NCI-H510A treated with DMSO at 0.1 percent for 48 hours (cell line): ENCODE measurements at places on chromosomes 12 and 14.

GRCh38 chr12:50984586-50985298, 32.4 kb downstream of the HIGD1C start:
- no peak for DNase-seq

DNA sequence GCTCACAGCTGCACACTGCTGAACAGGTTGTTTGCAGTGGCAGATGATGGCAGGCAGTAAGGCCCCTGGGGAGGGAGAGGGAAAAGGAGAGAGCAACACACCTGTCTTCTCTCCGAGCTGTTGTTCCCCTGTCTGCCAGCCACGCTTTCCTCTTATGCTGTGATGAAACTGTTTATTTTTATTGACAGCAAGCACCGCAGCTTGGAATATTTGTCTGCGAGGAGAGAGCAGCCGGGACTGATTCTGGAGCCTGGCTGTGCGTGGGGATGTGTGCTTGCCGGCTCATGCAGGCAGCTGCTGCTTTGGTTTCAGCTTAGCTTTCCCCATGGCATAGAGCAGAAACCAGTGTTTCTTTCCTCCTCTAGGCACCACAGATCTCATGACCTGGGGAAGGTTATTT, 58.7 kb upstream of the KCNA5 start:
- no peak for DNase-seq

- no peak for DNase-seq
These were observed 225.0 kb upstream of the ARID2 start for GRCh38 chr12:45504316-45505010.

DNA sequence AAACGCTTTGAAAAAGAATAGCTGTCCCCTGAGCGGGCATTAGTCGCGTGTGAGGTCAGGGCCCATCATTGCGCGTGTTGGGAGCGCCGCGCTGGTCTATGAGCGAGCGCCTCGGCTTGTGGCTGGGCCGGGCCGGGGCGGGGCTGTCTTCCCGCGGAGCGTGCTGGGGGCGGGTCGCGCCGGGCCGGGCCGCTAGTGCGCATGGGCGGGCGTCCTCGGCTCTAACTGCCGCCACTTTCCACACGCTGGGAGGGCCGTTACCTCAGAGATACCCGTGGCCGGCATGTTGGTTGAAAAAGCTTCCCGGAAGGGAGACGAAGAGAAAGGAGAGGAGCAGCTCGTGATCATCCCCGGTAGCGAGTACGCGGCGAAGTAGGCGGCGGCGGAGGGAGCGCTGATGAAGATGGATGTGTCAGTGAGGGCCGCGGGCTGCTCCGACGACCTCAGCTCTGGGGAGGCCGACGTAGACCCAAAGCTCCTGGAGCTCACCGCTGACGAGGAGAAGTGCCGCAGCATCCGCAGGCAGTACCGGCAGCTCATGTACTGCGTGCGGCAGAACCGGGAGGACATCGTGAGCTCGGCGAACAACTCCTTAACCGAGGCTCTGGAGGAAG, at the start of gene EID3:
Gene EID3, plus strand, starts transcription at position 202 of the 614 bp plus-strand sequence. Its CDS starts 196 bp downstream, at position 398.
- no peak for DNase-seq

DNA sequence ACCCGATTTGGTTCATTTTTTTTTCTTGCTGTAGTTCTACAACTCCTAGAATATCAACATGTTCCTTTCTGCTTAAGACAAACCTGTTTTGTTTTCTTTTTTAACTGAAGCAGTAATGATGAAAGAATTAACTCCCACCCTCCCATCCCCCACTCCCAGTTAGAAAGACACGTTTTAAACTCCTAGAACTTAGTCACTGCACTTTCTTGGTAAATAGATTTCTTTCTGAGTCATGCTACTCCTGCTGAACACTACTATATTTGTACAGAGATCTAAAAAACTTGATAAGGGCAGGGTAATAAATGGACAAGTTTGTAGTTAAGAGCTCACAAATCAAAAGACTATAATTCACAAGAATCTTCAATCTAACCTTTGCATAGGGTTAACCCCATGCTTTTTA, 118.9 kb upstream of the PTPRB start:
- DNase-seq: no peak

GRCh38 chr12:13534645-13535398, 338.3 kb downstream of the EMP1 start:
- DNase-seq: no peak

GRCh38 chr14:98542316-98542715, 729.7 kb downstream of the BCL11B start:
- DNase-seq: no peak

GRCh38 chr12:54984658-54985376, at the start of gene TESPA1:
TSS of gene TESPA1 (minus strand) at chr12:54984762. CDS start at chr12:54974562, 10,200 bp downstream.
- no peak for DNase-seq

GRCh38 chr14:35689000-35689460, 120.1 kb downstream of the RALGAPA1 start:
- no peak for DNase-seq

GRCh38 chr14:103343905-103344797, 10.1 kb downstream of the EIF5 start:
- no peak for DNase-seq

DNA sequence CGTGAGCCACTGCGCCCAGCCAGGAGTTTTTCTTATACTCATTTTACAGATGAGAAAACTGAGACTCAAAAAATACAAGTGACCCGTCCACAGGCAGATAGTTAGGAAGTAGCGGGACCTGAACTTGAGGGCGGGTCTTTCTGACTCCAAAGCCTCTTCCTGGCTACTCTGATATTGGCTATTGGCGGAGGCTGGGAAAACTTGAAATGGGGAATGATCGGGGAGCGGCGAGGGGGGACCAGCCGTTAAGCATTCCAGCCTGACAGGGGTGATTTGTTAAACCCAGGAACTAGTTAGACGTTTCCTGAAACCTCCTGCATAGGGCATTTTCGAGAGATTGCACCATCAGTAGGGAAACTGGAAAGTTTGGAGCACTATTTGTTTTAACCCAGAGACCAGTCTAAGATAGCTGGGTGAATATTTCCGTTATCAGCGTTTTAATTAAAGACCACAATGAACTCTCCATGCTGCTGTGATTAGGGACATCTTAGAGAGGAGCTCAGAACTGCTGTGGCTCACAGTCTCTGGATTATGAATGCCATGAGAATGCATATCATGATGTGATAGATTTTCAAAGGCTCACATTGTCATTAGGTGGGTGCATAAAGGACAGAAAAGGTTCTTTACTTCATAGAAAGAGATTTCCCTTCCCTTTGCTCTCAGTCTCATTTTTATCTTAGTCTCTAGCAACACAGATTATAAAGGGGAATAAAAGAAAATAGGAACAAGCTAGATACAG, 2.5 kb downstream of the NR1H4 start:
- DNase-seq: no peak

DNA sequence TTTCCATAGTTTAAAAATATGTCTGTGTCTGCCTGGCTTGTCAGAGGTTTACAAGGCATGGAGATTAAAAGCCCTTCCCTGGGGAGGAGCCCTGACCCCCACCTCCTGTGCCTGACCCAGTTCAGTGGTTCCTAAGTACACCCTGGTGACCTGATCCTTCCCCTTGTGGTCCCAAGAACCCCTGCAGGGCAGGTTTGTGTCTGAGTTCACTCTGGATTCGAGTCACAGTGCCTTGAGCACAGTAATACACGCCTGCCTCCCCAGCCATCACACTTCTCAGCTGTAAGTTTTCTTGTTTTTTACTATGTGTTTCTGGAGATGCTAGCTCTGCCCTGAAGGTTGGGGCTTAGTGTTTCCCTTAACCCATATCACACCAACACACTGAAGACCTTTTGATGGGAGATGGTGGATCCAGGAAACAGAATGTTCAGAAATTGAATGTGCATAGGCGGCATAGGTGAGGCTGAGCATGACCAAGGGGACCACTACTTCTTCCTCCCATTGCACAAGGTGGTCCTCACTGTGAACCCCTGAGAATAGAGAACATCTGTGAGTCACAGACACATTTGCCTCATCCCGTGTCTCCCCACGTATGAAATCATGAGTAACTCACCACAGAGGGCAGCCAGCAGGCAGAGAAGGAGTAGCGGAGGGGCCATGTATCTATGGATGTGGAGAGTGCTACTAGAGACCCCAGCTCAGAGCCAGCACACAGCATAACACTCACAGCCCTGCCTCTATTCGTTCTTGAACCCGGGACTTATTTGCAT, 962.9 kb downstream of the TMEM121 start:
- DNase-seq: no peak

DNA sequence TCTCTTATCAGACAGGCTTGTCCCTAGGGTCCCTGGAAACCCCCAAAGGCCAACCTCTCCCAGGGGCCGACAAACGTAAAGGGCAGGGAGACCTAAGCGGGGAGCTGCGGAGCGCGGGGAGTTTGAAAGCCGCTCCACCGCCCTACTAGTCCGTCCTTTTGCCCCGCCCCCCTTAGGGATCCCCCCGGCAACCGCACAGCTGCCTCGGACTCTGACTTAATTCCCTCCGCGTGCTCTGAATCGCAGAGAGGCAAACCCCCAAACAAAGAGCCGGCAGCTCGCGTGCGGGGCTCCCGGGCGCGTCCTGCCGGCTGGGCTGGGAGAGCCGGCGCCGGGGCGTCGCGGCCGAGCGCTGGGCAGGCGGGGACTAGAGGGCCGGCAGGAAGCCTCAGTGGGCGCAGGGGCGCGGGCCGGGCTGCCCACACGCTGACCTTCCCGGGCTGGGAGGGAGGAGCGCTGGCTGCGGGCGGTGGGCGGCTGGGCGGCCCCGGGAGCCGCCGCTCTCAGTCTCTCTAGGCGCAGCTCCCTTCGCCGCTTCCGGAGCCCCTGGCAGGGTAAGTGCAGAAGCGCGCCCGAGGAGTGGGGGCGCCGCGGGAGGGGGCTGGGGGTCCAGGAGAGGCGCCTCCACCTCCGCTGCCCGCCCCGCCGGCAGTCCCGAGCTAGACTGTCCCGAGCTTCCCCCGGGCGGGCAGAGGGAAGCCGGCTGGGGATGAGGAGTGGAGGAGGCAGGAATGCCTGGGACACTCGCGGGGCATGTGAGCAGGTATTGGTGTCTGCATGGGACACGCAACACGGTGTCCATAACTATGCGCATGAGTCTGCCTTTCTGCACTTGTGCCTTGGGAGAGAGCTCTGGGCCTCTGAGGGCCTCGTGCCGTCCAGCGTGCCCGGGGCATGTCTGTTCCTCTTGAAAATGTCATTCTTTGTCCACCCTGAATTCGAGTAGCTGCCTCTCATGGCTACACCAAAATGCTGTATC, at the start of gene TSPAN11:
Gene TSPAN11, plus strand, starts transcription at position 506 of the 979 bp plus-strand sequence. CDS start 27,244 bp downstream, outside the sequence.
- no peak for DNase-seq

GRCh38 chr12:16258963-16259362, 18.5 kb downstream of the SLC15A5 start:
- DNase-seq: no peak

DNA sequence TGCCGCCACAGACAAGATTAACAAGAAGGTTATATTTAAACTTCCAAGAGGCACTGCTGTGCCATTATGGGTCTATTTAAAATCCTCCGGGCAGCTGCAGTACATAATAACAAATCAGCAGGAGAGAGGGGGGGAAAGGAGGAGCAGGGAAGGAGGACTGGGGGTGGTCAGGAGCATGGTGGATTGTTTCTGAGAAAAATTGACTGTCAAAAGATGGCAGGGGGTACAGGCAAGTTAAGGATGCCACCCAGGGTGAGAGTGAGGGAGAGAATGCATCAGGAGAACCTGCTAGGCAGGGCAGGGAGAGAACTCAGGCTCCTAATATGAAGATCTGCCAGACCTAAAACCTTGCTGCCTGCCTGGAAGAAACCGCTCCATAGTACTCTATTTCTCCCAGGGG, 181.8 kb downstream of the GRIN2B start:
- DNase-seq: no peak

DNA sequence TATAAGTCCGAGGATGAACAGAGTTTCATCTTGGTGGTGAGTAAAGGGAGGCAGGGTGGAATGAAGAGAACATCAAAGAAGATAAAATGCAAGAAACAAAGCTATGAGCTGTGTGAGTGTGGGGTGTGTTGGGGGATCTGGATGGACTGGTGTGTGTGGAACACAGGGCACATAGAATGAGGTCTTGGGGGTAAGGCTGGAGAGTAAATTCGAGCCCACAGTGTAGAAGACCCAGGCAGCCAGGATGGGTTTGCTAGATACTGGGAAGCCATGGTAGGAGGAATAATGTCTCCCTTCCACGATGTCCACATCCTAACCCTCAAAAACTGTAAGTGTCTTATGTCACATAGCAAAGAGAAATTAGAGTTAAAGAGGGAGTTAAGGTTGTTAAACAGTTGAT, 6.8 kb downstream of the KCNMB4 start:
- no peak for DNase-seq

DNA sequence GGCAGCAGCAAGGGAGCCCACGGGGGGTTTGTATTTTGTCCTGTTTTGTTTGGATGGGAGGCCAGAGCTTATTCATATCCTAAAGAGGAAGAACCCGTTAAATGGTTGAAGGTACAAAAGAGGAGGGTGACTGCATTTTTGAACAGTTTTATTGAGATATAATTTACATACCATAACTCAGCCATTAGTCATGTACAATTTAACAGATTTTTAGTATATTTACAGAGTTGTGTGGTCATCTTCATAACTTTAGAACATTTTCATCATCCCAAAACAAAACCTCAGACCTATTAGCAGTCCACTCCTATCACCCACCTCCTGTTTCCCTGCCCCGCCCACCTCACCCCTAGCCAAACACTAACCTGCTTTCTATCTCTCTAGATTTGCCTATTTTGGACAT, 12.6 kb downstream of the NRDE2 start:
- no peak for DNase-seq

GRCh38 chr12:53674977-53675700, 744 bp downstream of the ATP5MC2 start:
- peak; percentile 39 for DNase-seq

DNA sequence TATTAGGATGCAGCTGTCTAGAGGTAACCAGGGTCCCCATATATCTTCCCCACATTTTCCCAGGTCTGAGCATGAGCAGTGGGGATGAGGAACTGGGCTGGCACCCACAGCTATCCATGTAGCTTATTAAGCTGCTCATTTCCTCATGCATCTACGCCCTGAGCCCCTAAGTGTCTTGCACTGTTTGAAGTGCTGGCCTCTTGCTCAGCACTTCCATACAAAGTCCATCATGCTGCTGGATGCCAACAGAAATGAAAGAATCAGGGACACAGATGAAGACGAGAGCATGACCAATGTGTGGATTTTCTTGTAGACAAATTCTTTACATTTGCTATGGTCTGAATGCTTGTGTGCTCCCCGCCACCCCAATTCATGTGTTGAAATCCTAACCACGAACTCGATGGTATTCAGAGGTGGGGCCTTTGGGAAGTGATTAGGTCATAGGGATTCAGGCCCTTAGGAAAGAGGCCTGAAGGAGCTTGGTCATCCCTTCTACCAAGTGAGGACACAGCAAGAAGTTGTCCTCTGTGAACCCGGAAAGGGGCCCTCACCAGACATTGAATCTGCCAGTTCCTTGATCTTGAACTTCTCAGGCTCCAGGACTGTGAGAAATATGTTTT, 54.5 kb downstream of the C12orf75 start:
- no peak for DNase-seq

- DNase-seq: no peak
These were observed 10.2 kb downstream of the TBX5 start for GRCh38 chr12:114395755-114396152.

- no peak for DNase-seq
These were observed 13.7 kb downstream of the KRT72 start for GRCh38 chr12:52587563-52587962.

- peak; percentile 72 for DNase-seq
These were observed 612 bp upstream of the FOXN3 start for GRCh38 chr14:89417465-89418225.
